Activated naive CD4-positive, alpha-beta T cell treated with anti-CD3 and anti-CD28 coated beads, Interleukin-2, amount 50 U/mL, for 72 hours (primary cell): ENCODE measurements at places on chromosomes 6 and 20.
A peak's percentile ranks its signal among the peaks of the same experiment; 100 is the strongest.

DNA sequence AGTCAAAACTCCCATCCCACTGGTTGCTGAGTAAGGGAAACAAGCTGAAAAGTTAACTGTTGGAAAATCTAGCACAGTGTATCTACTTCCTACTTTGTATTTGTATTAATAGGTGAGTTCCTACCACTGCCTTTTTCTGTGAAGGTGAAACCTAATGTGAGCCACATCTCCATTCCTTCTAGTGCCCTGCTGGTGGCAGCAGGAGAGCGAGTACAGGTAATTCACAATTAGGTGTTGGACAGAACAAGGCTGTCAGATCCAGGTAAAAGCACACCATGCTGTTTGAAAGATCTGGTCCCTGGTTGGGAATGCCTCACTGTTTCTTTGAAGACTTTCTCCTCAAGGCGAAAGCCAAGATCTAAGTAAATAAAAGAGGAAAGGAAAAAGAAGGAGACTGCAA is 528.4 kb downstream of the PKHD1 start:
- DNase-seq = no peak

- no peak for DNase-seq
Measured at GRCh38 chr6:5906842-5907241, 99.9 kb downstream of the NRN1 start.

- DNase-seq = no peak
Measured at GRCh38 chr20:36463212-36464061, 77.9 kb upstream of the MYL9 start.

GRCh38 chr6:13419422-13420195 is 67.8 kb downstream of the GFOD1 start:
- no peak for DNase-seq

DNA sequence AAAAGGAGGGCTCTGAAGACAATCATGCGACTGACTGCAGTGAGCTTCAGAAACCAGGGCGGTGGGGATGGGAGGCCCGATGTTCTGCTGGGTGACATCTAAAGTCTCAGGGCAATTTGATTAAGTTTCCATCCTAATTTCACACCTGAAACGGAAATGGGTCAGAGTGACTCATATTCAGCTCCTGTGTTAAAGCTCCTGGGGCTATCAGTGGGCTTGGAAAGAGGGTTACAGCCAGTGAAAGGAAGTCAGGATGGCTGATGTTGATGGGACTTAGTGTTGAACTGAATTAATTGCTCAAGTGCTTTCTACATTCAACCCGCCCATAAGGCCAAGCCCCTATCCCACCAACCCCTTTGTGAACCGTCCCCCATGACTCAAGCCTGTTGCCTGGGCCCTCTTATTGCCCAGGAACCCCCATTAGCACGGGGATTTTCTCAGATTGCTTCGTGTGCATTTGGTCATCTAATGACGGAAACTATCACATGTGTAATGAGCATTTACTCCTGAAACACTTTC is 47.1 kb upstream of the TBC1D7 start:
- peak; percentile 44 for DNase-seq

DNA sequence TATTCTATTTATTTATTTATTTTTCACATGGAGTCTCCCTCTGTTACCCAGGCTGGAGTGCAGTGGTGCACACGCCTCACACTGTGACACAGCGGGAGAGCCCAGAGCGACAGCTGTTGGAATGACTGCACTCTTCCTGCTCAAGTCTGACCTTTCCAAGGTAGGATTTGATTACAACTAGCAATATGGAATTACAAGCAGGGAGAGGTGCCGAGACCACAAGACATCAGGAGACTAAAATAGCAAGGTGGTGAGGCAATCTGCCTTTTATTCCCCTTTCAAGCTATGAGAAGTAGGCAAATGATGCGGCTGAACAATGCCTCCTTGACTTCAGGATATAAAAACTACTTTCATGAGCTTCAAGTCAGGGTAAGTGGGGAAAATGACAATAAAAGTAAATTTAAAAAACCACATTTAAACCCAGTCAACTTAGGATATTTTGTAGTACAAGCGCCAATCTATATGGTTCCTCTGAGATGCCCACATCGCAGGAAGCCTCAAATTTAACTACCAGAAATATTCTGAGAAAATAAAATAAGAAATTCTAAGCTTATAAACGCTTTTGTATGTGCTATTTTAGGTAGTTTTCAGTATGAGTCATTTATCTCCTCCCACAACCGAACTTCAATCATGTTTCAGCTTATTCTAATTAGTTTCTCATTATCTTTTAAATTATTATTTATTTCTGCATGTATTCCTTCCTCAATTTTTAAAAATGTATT is 146.9 kb upstream of the SGK1 start:
- no peak for DNase-seq

GRCh38 chr6:34159844-34160243 is 14.0 kb upstream of the GRM4 start:
- DNase-seq = no peak

DNA sequence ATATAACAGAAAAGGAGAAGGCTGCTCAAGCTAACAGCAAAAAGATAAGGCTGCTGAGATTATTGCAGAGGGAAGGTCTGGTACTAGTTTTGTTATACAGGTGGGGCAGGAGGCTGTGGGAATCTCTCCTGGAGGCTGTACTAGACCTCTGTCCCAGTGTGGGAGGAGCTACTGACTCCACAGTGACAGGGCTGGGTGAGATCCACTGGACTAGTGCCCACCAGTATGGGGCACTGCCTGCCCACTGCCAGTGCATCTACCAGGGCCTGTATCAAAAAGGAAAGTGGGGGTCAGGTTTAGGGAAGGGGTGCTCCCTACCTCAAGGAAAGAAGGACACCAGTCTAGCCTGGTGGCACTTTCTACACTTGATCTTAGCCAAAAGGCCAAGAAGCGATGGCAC is 30.1 kb downstream of the GSTA2 start:
- DNase-seq = no peak

DNA sequence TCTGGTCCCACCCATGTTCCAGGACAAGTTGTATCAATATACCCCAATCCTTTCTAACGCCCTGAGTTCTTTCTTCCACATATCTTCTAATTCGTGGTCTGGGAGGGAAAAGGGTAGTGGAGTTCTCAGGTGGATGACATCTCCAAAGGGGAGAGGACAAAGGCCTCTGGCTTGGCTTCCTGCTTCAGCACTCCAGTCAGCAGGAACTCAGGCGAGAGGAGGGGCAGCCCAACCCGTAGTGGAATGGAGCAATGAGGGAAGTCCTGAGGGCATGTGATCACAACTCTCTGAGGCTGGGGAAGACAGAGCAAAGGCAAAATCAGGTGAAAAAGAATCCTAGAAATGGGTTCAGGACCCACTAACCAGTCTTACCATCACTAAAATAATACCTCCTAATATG is 9.6 kb upstream of the NRM start:
- no peak for DNase-seq

DNA sequence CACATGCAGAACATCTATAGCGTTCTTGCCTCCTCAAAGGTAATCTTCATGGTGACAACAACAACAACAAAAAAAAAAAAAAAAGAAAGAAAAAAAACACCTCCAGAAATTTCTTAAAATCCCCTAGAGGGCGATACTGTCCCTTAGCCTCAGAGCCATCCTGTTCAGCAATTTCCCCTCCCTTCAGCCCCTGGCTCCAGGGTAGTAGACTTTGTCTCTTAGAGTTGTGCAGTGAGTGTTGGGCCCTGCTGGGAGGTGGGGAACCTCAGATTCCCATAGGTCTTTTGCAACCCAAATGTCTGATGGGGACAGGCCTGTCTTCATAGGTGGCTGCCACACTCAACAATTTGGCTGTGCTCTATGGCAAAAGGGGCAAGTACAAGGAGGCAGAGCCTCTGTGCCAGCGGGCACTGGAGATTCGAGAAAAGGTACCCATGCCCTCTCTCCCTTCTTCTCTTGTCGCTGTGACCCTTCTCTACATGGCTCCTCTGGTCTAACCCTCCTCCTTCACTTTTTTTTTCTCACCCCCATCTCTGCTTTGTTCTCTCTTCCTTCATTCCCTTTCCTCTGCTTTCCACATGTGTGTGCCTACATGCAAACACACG is 6.0 kb upstream of the PTK7 start:
- no peak for DNase-seq

GRCh38 chr6:2807342-2808090 is 34.1 kb downstream of the SERPINB1 start:
- DNase-seq = no peak

- DNase-seq = no peak
Measured at GRCh38 chr6:21634582-21634981, 41.0 kb downstream of the SOX4 start.

- no peak for DNase-seq
Measured at GRCh38 chr6:138339024-138339423, 38.7 kb upstream of the SMIM28 start.

GRCh38 chr6:84910906-84911607 is 146.7 kb upstream of the TBX18 start:
- no peak for DNase-seq
